ENCODE measurements at places on chromosomes 4 and X.

GRCh38 chr4:112604589-112604988 lies 32.1 kb downstream of the ZGRF1 start:
- peak; percentile 62 for DNase-seq

GRCh38 chrX:120672841-120673530 lies 43.1 kb upstream of the C1GALT1C1 start:
- peak; percentile 27 for DNase-seq

- DNase-seq, result peak; percentile 75
Observed at GRCh38 chr4:155787113-155787710, 28.4 kb downstream of the GUCY1B1 start.

GRCh38 chrX:132330156-132330729 lies 111.0 kb upstream of the RAP2C start:
- no peak for DNase-seq

GRCh38 chr4:2852481-2852921 lies 8.9 kb downstream of the ADD1 start:
- DNase-seq, result no peak

GRCh38 chr4:184282251-184282713 lies 64.6 kb upstream of the ENPP6 start:
- DNase-seq, result no peak

DNA sequence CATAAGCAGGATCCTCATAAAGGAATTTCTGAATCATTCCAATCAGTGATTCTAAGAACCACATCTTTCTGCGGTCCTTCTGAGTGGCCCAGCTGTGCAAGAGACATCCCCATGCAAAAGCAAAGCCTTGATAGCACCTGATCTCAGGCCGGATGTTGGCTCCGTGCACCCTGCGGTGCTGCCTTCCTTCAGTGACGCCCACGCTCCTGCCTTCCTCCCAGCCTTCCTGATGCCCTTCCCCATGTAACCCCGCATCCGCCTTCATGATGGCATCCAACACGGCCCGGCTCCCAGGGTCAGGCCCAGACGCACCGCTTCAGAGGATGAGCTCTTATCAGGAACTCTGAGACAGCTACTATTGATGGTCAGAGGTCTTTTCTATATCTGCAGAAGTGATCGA lies 20.4 kb upstream of the CYP4V2 start:
- no peak for DNase-seq

- DNase-seq, result peak; percentile 73
Observed at GRCh38 chrX:20361081-20361889, 94.6 kb upstream of the RPS6KA3 start.

GRCh38 chrX:78693536-78693935 lies 34.4 kb upstream of the RTL3 start:
- DNase-seq, result no peak

DNA sequence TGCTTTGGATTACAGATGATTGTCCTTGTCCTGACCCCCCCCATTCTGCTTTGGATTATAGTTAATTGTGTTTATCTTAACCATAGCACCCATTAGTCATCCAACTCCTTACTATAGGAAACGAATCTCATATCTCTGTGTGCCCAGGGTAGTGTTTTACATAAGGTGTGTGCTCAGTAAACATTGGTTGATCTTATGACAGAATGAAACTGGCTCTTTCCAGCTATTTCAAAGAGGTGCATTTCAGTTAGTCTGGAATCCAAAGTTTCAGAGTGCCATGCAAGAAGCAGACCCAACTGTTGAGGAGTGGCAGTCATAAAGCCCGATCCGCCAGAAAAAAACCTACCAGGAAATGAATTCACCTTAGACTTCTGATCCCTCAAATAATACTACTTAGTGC lies 14.7 kb downstream of the TRIM2 start:
- DNase-seq, result no peak

DNA sequence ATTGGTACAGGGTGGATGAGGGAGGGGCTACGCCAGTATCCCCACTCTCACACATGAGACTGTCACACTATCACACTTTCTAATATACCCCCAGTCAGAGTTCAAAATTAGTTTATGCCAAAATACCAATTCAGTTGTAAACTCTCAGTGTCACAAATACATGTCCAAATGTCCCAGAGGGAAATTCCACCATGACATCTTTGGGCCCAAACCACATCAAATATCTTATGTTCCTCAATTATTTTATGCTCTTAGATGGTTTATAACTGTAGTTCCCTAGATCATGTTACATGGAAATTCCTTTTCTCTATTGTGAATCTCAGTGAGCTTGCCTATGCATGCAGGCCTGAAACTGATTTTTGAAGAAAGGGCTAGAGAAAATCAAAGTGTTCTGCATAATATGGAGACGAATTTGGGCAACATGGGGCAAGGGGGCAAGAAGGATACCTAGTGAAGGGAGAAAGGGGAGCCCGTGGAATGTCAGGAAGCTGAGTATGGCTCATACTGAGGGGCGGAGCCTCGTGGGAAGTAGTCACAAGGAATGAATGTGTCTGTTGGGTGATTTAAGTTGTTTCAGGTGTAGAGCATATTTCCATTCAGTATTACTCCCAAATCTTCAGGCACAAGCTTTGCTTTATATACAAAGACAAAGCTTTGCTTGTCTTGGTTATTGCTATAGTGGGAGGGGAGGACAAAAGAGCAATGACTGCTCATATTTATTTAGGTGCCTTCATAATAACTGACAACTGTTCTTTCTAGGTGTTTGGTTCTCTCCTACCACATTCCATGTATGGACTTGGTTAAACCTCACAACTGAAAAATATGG lies 40.8 kb downstream of the CLNK start:
- no peak for DNase-seq

- no peak for DNase-seq
Observed at GRCh38 chr4:38185406-38186144, 225.4 kb downstream of the PTTG2 start.

DNA sequence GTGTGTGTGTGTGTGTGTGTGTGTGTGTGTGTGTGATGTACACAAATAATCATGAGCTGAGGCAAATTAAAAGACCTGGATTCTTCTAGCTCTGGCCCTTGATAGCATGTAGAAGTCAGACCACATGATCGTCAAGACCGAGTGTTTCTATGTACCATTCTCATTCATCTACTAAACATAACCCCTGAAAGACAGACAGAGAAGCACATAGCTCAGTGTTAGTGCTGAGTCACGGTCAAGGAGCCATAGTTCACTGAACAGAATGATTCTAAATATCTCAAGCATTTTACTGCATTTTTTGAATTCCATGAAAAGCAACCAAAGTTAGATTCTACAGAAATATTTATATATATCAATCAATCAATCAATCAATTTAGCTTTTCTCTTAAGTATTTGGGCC lies 412.3 kb upstream of the CXorf51A start:
- DNase-seq, result no peak

- peak; percentile 53 for DNase-seq
Observed at GRCh38 chr4:126405369-126405982, 1090.7 kb downstream of the FAT4 start.

- DNase-seq, result no peak
Observed at GRCh38 chrX:72028701-72029470, 102.8 kb downstream of the RTL5 start.

- no peak for DNase-seq
Observed at GRCh38 chrX:94051926-94052325, 377.9 kb downstream of the FAM133A start.

GRCh38 chr4:173272996-173273395 lies 61.2 kb downstream of the HMGB2 start:
- peak; percentile 78 for DNase-seq

DNA sequence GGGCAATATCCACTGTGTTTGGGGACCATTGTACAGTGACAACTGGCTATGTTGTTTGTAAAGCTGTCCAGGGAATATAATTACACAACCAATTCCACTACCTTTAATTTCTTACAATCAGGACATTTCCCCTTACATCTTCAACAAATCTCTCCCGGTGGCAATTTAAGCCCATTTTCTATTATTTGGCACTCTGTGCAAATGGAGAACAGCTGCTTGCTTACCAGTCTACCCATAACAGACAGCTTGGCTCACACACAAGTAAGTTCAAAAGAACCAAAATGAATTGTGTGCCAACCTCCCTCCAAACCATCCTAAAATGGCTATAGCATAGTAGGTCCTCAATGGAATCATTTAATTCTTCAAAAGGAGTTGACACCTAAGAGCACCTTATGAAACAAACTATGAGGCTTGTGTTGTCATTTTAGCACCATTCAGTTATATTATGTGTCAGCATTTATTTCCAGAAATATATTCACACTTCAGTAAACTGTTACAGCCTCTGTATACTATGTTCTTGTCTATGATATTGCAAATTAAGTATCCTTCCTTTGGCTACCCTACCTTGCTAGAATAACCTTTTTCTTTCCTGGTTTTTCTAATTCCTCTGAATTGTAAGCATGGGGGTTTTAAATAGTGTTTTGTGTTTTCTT lies 18.4 kb downstream of the GABRA4 start:
- no peak for DNase-seq

DNA sequence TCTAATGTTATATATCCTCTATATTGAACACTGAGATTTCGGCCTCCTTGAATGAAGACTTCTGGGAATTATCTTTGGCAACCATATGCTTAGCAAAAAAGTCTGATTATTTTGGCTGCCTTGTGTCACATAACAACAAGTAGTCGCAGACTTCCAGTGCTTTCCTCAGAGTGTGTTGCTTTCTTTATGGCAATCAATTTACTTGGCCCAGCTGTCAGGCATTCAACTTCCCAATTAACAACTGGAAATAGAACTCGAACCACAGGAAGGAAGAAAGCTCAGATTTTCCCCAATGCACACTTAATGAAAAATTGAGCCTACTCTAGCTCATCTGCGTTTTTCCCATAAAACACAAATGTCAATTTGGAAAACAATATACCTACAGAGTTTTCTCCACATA lies 71.6 kb downstream of the ZNF827 start:
- DNase-seq, result no peak

- no peak for DNase-seq
Observed at GRCh38 chr4:109263721-109264120, 38.7 kb downstream of the COL25A1 start.

DNA sequence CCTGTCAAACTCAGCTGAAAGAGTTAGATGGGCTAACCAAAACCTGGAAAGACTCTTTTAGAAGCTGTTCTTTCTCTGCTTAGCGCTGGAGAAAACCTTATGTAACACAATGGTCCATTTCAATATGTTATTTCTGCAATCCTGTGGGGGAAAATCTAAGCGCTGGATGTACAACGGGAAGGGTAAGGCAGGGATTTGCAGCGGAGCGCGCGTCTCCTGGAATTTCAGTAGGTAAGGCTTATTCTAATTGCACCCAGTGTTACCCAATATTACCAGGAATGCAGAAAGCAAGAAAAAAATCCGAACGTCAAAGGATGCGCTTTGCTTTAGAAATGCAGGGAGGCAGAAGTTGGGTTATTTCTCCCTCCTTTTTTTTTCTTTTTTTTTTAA lies 2.0 kb downstream of the HS3ST1 start:
- no peak for DNase-seq

DNA sequence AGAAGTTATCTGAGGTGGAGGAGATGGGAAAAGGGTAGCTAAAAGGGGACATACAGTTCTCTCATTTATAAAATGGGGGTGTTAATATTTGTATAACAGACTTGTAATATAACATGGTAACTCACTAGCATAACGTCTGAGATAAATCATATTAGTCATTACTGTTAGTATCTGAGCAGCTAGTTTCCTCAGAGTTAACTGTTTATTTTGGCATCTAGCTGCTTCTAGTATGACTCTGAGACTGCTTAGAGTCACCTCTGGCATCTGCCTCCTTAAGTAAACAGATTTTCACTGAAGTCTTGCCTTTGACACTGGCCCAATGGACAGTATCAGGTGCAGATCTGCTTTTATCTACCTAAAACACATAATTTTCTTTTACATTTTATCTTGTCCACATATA lies 58.1 kb downstream of the SLC30A9 start:
- DNase-seq, result peak; percentile 88

- DNase-seq, result peak; percentile 47
Observed at GRCh38 chrX:97039363-97040029, 155.8 kb downstream of the RPA4 start.

- peak; percentile 37 for DNase-seq
Observed at GRCh38 chr4:147117431-147117830, 171.8 kb upstream of the TTC29 start.

GRCh38 chr4:120658772-120659171 lies 263.8 kb downstream of the PRDM5 start:
- DNase-seq, result no peak

DNA sequence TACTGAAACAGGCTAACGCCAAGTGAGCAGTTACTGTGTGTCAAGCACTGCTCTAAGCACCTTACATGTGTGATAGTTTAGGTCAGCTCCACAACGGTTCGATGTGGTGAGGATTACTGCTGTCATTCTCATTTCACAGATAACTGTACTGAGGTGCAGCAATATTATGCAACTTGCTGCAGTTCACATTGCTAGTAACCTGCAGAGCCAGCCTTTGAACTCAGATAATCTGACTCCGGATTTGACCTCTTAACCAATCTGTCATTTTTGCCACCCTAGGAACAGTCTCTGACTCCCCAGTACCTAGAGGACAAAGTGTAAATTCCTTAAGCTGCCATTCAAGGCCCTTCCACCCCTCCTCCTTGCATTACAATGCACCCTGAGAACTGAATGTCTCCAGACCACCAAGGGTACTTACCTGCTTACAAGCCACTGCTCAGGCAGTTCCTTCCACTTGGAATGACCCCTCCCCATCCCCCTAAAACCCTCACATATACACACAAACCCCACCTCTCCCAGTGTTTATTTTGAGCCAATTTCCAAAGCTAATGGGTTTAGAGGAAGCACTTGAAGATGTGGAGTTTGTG lies 24.9 kb downstream of the EFNB1 start:
- DNase-seq, result no peak

DNA sequence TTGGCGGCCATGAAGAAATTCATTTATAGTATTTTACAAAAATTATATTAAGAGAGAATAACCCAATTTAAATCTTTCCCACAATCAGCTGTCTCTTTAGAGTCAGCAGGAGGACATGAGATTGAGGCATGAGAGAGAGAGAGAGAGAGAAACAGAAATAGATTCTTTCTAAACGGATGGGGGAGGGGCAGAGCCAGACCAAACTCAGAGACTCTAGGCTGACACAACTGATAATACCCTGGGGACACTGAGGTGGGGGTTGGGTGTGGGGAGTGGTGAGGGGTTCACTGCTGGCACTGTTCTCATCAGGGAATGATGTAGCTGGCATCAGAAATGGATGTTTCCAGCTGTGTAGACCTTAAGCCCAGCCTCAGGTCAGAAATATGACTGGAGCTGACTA lies 20.5 kb upstream of the HOPX start:
- DNase-seq, result no peak

- peak; percentile 9 for DNase-seq
Observed at GRCh38 chrX:49308604-49309269, 5.3 kb downstream of the GAGE10 start.

- no peak for DNase-seq
Observed at GRCh38 chr4:139840773-139841172, 175.2 kb downstream of the MGST2 start.

GRCh38 chr4:99848591-99849001 lies 32.0 kb downstream of the DAPP1 start:
- DNase-seq, result no peak

DNA sequence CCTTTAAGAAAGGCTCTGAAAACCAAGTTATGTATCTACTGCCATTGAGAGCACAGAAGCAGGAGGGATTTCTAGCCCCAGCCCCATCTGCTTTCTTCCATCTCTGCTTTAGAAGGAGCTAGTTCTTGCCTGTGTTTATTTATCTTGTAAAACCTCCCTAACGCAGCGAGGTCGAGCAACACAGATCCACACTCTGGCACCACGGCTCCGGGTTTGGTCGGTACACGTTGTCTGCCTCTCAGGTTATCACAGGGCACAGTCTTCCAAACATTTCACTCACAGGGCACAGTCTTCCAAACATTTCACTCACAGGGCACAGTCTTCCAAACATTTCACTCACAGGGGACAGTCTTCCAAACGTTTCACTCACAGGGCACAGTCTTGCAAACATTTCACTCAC lies 69.7 kb upstream of the TLR3 start:
- peak; percentile 21 for DNase-seq
